ENCODE measurements at places on chromosomes 1 and 21.
A peak's percentile ranks its signal among the peaks of the same experiment; 100 is the strongest.

- peak; percentile 67 for DNase-seq
These were observed 8.4 kb downstream of the SGIP1 start for GRCh38 chr1:66542314-66542713.

- DNase-seq: no peak
These were observed 200.5 kb downstream of the TYW3 start for GRCh38 chr1:74933500-74933899.

DNA sequence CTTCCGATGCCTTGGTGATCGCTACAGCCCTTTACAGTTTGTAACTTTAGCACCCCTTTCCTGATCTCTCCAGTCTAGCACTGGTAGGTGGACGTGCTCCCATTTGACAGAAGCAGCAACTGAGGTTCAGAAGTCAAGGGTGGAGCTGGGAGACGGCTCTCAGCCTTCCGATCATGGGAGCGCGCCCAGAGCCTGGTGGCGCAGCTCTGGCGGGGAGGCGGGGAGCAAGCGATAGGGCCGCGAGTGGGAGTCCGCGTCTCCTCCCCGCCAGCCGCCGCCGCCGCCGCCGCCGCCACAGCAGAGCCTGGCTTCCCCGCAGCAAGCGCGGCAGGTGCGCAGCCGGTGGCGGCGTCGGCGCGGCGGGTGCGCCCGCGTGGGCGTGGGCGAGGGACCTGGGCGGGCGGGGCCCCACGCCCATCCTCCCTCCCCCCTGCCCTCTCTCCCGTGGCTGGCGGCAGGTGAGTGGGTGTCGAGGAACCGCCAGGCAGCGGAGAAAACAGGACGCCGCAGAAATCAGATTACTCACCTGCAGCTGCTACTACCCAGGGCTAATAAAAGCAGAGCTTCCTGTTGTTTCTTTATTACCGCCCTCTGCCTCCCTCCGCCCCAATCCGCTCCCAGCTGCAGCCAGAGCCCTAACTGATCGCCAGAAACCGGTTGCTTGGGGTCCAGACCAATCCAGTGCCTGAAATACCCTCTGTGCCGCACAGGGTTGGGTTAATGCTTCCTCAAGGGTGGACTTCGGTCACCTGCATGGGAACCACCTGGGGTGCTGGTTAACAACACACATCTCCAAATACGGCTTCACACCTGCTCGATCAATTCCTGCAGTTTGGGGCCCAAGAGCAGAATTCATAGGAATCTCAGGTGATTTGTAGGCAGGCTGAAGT is 60.2 kb upstream of the ID3 start:
- peak; percentile 96 for DNase-seq

DNA sequence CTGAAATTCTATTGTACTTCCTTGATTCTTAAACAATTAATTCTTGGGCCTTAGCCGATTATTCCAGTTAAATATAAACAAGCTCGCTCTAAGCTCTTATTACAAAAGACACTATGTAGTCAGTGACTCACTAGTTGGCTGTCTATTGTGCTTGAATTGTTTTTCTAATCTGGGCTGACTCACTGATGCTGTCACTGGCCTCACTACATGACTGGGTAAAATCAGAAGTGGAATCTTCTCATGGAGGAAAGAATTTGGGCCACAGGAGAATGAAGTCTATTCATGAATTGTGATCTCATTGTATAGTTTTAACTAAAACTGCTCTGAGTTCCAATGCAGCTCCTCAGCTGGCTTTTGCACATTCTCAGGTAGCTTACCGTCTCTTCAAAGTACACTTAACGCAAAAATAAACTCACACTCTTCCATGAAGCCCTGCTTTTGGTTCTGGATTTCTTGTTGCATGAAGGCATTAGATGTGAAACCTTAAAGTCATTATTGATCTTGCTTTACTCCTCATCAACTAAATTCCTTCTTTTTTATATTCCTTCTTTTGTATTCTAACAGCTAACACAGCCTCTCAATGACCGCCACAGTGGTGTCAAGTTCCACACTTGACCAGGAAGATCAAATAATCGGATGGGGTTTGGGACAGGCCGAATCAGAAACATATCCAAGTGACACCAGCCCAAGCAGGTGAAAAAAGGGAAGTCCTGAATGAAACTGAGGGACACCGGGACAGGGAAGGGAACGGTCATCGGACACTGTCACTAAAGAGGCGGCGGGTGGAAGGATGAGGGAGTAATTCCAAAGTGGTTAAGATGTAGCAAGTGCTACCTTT is 80.9 kb upstream of the LBR start:
- DNase-seq: peak; percentile 32

GRCh38 chr1:44485229-44485933 is 80.3 kb downstream of the RNF220 start:
- DNase-seq: no peak

- peak; percentile 46 for DNase-seq
These were observed 35.3 kb downstream of the SLC19A1 start for GRCh38 chr21:45506836-45507522.
